BJ (cell line): ENCODE measurements at places on chromosomes 3 and 15.
A peak's percentile ranks its signal among the peaks of the same experiment; 100 is the strongest.

GRCh38 chr3:59809710-59810444 is 760.1 kb upstream of the CFAP20DC start:
- DNase-seq: no peak

GRCh38 chr3:79038636-79039035 is 729.2 kb downstream of the ROBO1 start:
- no peak for DNase-seq

DNA sequence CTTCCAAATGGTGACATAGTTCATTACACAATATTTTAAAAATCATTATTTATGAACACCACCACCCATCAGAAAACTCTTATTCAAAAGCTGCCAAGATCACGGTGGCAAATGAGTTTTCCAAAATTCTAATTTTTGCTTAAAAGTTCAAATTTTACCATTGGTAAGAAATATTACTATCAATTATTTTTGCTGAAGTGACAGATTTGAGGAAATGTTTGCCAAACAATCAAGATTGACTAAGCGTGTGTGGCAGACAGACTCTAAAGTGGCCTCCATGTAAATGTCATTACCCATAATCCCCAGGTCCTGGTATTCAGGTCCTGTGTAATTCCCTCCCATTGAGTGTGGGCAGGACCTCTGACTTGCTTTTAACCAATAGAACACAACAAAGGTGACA is 35.0 kb downstream of the ZNF280D start:
- DNase-seq: no peak

- DNase-seq: no peak
These were observed 320.1 kb downstream of the ZNF621 start for GRCh38 chr3:40844896-40845295.

DNA sequence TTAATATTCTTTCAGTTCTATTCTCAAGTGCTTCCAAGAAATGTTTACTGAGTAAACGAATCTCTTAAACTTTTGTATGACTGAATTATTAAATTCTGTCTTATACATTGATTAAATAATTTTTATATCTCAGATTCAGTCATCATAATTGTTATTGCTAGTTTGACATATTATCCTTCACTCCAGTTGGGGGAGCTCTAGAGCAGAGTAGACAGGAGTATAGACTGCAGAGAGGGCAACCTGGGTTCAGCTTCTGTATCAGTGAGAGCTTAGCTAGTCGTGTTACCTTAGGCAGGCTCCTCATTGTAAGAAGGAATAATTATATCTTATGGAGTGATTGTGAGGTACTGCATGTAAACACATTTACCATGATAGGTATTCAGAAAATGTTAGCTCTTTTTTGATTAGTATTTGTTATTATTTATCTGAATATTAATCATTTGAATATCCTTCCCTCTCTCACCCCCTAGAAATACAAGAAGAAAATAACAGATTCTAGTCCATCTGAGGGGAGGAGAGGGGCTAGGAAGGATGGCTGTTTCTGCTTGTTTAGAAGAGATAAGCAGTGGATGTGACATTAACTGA is 31.0 kb upstream of the ZCWPW2 start:
- DNase-seq: no peak

GRCh38 chr3:196047391-196048030 is 34.4 kb downstream of the TFRC start:
- no peak for DNase-seq

GRCh38 chr3:140277886-140278285 is 342.9 kb downstream of the CLSTN2 start:
- DNase-seq: no peak

DNA sequence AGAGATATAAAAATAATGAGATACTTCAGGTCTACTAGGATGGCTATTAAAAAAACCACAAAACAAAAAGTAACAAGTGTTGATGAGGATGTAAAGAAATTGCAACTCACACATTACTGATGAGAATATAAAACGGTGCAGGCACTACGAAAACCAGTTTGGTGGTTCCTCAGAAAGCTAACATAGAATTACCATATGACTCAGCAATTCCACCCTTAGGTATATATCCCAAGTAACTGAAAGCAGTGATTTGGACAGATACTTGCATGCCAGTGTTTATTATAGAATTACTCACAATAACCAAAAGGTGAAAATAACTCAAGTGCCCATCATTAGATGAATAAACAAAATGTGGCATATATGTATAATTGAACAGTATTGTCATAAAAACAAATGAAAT is 87.5 kb upstream of the MELTF start:
- no peak for DNase-seq

GRCh38 chr3:21621181-21621651 is 129.8 kb downstream of the ZNF385D start:
- DNase-seq: no peak

DNA sequence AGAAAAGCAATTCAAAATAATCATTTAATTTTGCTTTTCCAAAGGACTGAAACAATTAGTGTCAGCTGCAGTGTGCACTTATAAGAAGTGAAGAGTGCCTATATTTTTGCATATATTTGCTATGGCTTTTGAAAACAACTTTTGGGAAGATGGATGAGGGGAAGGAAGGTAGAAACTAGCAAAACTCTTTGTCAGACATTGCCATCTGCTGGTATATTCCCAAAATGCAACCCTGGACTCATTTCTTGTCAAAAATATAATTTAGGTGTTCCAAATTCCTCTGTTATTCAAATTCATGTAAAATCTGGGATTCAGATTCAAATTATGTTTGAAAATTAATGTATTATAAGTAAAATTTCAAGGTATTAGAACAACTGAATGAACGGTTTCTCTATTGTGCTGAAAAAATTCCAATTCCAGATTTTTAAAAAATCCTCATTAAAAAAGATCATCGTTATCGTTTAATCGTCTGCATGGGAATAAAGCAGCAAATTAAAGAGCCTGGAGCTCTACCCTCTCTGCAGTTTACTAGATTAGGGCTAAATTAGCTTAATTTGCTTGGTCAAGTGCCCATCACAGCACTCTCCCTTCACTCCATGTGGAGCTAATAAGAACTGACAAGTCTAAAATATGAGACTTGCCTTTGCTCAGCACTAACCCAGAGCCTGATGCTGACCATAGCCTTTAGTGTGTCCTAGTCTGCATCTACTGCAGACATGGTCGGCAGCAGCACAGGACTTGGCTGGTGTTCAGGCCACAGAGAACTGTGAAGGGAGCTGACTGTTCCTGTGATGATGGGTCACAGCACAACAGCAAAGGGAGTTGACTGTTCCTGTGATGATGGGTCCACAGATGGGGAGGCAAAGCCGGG is 67.9 kb upstream of the MITF start:
- DNase-seq: no peak

DNA sequence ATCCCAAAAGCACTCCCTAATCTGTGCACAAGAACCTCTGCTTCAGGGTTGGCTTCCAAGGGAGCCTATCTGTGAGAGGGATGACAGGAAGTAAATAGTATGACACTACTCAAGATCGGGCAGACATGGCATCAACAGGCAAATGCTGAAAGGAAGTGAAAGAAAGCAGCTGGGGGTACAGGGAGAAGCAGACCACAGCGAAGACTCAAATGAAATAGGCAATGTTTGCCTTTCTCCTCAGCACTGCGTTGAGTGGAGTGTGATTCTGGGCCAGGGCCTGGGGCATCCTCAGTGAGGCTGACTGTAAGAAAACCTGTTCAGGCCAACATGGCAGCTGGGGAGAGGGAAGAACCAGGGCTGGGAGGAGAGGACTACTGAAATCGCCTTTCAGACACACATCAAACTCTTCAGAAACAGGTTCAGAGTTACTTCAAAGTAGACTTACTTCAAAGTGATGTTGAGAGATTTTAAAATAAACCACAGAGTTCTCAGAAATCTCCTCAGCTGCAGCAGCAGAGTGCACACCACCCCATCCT is 96.6 kb downstream of the SLC9A9 start:
- DNase-seq: no peak

GRCh38 chr15:96234109-96234892 is 96.2 kb upstream of the NR2F2 start:
- DNase-seq: peak; percentile 74

- no peak for DNase-seq
These were observed 137.3 kb upstream of the BHLHE40 start for GRCh38 chr3:4841776-4842440.

- no peak for DNase-seq
These were observed 919.7 kb upstream of the CADM2 start for GRCh38 chr3:84039099-84039498.

GRCh38 chr3:158961471-158961870 is 159.6 kb downstream of the MFSD1 start:
- no peak for DNase-seq

GRCh38 chr3:122246199-122246598 is 62.7 kb downstream of the CASR start:
- no peak for DNase-seq

DNA sequence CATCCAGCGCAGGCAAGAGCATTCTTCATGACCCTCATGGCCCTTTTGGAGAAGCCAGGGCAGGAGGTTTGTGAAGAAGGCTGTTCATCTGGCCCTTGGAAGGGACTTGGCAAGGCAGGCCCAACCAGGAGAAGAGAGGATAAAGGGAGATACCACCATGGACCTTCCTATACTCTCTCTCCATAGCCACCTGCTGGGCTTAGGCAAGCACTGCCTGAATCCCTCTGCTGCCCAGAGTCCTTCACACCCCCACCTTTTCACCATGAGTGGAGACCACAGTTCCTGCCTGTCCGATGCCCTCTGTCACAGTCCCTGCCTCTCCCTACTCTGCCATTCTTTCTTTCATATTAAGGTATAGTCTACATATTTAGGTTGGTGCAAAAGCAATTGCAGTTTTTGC is 10.6 kb upstream of the SFMBT1 start:
- DNase-seq: no peak

- no peak for DNase-seq
These were observed 16.8 kb downstream of the SPTSSB start for GRCh38 chr3:161354554-161354953.

DNA sequence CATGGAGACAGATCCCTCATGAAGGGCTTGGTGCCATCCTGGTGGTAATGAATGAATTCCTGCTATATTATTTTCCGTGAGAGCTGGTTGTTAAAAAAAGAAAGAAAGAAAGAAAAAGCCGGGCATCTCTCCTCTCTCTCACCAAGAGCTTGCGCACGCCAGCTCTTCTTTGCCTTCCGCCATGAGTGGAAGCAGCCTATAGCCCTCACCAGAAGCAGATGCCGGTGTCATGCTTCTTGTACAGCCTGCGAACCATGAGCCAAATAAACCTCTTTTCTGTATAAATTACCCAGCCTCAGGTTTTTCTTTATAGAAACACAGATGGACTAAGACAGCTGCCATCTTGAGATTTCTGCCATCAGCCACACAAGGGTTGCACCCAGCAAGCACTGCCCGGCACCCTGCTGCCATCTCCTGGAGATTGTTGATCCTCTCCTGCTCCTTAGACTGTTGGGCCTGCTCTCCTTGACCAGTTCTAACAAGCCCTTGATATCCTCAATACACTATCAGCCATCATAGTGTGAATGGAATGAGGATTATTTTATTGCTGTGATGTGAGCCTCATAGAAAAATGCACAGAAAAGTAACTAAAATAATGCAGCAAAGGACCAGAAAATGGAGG is 3.5 kb upstream of the AHSG start:
- DNase-seq: no peak

DNA sequence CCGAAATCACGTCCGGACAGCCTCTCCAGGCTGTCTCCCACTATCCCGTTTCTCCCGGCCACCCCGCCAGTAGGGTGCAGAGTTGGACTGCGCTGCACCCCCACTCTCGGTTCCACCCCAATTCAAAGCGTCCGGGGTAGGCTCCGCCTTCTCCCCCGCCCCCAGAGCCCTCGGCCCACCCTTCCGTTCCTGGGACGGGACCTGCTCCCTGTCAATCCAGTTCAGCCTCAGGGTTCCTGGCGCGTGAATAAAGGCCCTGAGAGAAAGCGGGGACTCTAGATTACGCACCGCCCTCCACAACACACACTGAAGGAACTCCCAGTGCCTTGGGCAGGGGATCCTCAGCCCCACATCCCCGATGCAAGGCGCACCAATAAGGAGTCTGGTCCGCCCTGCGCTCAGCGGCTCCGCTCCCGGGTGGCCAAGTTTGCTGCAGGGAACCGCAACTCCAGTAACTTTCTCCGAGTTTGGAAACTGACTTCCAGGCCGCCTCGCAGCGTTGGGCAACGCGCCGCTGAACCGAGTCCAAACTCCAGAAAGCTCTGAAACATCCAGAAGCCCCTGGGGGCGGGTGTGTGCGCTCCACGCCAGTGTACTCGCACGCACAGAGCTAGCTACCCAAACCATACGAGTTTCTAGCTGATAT is 1.9 kb downstream of the ADAMTS9 start:
- DNase-seq: peak; percentile 62

DNA sequence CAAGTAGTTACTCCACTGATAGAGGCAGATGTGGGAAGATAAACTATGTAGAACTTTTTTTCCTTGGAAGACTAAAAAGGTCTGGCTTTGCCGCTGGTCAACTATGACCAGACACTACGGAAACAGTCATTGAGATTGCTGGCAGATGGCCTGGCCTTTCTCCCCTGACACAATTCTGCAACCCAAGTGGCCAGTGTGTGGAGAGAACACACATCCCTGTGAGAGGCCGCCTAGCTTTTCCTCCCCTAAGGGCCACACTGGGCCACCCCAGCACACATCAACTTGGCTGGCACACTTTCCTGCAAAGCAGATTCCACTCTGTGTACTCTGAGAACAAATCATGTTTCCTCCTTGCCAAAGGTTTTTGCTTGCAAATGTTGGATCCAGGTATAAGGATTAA is 10.4 kb upstream of the TJP1 start:
- DNase-seq: no peak

- DNase-seq: no peak
These were observed 66.6 kb upstream of the LARS2 start for GRCh38 chr3:45321607-45322391.

- DNase-seq: no peak
These were observed 871.0 kb upstream of the CFAP20DC start for GRCh38 chr3:59920822-59921221.

DNA sequence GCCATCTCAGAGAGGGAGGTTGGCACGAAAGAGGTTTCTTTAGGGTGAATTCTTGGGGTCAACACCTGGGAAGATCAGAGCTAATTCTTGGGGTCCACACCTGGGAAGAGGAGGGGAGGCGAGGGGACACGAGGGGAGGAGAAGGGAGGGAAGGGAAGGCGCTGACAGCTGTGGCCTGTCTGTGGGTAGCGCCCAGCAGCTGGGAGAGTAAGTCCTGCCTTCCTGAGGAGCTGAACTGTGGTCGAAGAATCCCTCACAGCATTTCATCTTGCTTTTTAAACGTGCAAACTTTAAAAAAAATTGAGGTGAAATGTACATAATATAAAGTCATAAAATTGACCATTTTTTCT is 63.2 kb upstream of the CGNL1 start:
- no peak for DNase-seq

- DNase-seq: no peak
These were observed 57.6 kb downstream of the ST8SIA2 start for GRCh38 chr15:92451225-92451825.

DNA sequence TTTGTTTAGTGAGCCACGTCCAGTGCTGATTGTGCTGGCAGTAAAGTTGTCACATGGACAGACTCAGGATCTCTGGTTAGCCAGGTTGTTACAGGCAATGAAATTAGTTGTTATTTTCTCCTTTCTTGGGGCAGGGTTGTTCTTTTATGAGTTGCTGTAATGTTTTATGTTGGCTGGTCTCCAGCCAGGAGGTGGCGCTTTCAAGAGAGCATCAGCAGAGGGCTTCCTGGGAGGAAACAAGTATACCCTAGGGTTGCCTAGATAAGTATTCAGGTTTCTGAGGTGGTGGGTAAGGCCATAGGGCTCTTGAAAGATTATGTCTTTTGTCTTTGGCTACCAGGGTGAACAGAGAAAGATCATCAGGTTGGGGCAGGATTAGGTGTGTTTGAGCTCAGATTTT is 14.5 kb upstream of the CFAP20DC start:
- no peak for DNase-seq
